ENCODE measurements at places on chromosomes 7 and 10.

DNA sequence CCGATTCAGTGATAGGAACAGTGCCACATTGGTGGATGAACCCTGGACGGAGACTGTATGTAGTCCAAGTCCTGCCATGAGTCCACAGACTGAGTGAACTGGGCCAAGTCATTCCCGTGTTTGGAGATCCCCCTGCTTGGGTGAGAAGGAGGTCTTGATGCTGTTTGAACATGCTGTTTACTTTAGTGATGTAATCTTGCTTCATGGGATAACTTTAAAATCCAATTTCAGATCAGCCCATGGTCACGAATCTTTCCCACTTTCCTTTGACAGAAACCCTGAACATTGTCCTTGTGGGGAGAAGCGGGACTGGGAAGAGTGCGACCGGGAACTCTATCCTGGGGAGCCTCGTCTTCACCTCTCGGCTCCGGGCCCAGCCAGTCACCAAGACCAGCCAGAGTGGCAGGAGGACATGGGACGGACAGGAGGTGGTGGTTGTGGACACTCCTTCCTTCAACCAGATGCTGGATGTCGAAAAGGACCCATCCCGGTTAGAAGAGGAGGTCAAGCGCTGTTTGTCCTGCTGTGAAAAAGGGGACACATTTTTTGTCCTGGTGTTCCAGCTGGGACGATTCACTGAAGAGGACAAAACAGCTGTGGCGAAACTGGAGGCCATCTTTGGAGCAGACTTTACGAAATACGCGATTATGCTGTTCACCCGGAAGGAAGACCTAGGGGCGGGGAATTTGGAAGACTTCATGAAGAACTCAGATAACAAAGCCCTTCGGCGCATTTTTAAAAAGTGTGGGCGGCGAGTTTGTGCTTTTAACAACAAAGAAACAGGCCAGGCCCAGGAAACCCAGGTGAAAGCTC lies 26.6 kb downstream of the GIMAP8 start:
- DNase-seq = no peak

- no peak for DNase-seq
Observed at GRCh38 chr10:10814069-10814468, 203.6 kb upstream of the CELF2 start.

DNA sequence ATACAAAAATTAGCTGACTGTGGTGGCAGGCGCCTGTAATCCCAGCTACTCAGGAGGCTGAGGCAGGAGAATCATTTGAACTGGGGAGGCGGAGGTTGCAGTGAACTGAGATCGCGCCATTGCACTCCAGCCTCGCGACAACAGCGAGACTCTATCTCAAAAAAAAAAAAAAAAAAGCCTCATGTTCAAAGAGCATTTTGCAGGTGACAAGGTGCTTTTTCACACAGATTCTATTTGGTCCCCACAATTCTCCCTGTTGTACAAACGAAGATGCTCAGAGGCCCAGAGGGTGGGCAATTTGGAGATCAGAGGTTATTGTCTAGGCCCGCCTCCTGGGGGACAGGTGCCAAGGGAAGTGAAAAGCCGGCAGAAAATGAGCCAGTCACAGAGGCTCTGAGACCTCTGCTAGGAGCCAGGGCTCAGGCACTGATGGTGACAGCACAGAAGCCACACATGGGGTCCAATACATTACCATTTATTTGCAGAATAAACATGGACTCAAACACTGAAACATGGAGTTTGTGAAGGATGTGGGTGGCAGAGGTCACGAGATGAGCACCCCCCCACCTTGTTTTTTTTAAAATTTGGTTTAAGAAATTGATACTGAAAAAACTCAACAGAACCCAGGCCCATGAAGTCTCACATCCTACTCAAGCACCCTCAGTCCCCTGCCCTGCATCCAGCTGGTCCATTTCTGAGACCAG lies 882 bp upstream of the GAL3ST4 start:
- DNase-seq = no peak

DNA sequence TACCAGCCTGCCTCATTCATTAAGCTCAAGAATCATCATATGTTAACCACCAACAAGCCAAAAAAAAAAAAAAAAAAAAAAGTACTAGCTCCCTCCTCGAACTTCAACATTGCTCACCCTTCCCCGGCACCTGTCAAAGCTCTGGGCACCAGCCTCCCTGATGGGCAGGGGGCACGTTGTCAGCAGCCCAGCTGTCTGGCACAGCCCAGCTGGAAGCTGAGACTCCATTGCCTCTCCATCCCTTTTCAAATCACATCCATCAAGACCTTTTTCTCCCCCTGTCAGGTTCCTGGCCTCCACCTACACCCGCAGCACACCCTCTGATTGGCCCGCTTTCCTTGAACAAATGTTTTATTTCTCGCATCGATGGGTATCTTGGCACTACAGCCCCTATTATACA lies 913.3 kb upstream of the AUTS2 start:
- DNase-seq = no peak

- DNase-seq = no peak
Observed at GRCh38 chr10:11876805-11877590, 53.8 kb downstream of the PROSER2 start.

GRCh38 chr10:131933016-131933695 lies 32.3 kb downstream of the PPP2R2D start:
- no peak for DNase-seq

DNA sequence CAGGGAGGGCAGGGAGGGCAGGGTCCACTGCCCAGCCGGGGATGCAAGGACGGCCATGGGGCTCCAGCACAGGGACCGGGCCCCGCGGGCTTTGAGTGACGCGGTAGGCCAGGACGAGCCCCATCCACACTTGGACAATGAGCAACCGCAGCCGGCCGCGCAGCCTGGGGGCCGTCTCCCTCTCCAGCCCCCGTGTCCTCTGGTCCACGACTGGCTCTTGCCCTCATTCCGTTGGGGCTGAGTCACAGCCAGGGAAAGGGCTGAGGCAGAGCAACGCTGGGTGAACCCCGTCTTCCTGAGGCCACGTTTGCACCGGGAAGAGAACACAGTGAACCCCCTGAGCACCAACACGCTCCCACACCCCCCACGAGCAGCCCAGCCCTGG lies 23.7 kb downstream of the SHH start:
- no peak for DNase-seq

GRCh38 chr10:28984431-28984830 lies 304.4 kb upstream of the LYZL1 start:
- peak; percentile 21 for DNase-seq

- no peak for DNase-seq
Observed at GRCh38 chr7:157370742-157371141, 33.9 kb downstream of the DNAJB6 start.

- DNase-seq = no peak
Observed at GRCh38 chr10:34081948-34082347, 733.1 kb downstream of the PARD3 start.

- DNase-seq = no peak
Observed at GRCh38 chr10:80126876-80127275, 5.7 kb upstream of the PLAC9 start.

DNA sequence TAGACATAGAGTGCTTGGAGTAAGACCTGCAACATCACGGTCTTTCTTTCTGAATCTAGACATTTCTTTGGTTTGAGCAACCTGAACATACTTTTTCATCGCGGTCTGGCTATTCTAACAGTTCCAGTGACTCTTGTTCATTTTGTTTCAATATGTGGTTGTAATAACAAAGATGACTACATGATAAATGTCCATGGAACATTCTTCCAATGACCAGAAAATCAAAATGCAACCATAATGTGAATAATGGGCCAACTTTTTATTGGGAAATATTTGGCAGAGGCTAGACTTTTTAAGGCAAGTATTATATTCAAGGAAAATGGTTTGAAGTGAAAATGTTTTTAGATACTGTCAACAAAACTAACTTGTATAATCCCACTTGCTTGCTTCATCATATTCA lies 282.5 kb downstream of the INHBA start:
- DNase-seq = no peak

GRCh38 chr10:71812016-71812912 lies 38.8 kb downstream of the PSAP start:
- DNase-seq = no peak

DNA sequence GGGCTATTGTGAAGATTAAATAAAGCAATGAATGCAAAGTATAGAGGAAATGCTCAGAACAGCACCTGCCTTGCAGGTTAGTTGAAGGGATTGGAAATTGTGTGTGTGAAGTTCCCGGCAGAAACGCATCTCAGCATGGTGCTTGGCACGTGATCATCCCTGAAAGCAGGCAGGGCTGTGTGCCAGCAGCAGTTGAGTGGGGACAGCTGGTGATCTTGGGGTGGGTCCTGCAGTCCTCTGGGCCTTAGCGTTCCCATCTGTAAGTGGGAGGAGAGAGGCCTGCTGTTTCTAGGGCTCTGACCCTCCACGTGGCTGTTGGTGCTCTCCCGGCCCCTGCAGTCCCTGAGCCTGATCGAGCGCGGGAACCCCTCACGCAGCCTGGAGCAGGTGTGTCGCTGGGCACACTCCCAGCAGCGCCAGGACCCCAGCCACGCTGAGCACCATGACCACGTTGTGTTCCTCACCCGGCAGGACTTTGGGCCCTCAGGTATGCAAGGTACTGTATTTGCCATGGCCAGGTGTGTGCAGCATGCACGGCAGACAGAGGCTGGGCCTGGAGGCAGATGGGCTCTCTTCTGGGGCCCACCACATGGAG lies 55.3 kb downstream of the TBATA start:
- no peak for DNase-seq

GRCh38 chr10:131250454-131251145 lies 60.9 kb downstream of the TCERG1L start:
- DNase-seq = no peak

- DNase-seq = no peak
Observed at GRCh38 chr7:1275451-1276381, 43.0 kb downstream of the UNCX start.

- no peak for DNase-seq
Observed at GRCh38 chr10:7480742-7481367, 70.0 kb upstream of the SFMBT2 start.

GRCh38 chr10:107091126-107091525 lies 73.4 kb downstream of the SORCS1 start:
- DNase-seq = no peak

DNA sequence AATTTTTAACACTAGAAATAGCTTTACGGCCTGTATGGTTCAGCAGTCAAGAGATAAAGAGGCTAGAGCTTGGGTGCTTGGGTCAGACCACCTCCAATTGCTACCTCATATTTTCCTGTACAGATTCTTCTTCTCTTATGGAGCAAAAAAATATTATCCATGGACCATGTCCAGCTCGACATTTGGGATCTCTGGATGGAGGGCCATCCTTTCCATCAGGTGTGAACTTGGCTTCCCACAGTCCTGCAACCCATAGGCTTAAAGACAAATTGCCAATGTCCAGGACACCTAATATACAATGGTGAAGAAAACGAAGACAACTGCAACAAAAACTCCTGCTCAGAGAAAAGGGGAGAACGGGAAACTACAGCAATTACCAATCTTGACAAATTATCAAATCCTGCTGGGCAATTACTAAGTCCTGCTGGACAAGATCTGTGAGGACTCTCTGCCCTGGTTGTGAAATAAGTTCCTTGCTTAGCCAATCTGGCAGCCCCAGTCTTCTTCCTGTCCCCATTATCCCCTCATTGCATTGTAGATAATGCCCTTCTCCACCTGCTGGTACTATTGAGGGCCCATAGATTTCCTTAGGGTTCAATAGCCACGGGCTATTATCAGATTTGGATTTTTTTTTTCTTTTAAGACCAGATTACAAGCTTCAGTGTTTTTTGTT lies 42.0 kb upstream of the BRAF start:
- DNase-seq = no peak

DNA sequence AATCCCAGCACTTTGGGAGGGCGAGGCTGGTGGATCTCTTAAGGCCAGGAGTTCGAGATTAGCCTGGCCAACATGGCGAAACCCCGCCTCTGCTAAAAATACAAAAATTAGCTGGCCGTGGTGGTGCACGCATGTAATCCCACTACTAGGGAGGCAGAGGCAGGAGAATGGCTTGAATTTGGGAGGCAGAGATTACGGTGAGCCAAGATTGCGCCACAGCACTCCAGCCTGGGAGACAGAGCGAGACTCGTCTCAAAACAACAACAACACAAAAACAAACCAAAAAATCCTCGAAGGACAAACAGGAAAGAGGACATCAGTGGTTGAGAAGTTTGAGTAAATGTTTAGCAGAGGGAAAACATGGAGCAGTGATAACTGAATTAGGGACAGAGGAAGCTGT lies 52.3 kb upstream of the FAM3C start:
- no peak for DNase-seq

GRCh38 chr10:79627075-79627474 lies 16.3 kb downstream of the SFTPA1 start:
- no peak for DNase-seq

DNA sequence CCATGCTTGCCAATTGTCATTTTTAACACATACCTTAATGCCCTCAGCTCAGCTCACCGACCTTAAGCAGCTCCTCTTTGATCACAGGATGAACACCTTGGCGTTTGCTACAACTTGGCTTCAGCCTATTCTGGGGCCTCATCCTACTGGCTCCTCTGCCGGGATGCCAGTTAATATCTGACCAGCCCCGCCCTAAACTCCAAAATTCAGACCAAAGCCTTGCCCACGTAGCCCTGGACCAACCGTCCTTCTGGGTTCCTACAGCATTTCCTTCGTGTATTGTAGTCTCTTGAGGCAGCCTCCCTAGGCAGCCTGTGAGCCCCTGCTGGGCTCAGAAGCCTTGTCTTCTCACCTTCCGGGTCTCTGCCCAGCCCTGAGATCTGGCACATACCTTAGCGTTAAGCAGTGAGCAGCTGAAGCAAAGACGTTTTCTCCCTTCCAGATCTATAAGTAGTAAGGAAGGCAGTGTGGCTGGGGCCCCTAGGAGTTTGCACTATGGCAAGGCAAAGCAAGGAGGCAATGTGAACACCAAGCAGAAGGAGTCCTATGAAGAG lies 836 bp downstream of the ENO4 start:
- DNase-seq = no peak

- no peak for DNase-seq
Observed at GRCh38 chr7:129188892-129189660, 643 bp downstream of the SMO start.

DNA sequence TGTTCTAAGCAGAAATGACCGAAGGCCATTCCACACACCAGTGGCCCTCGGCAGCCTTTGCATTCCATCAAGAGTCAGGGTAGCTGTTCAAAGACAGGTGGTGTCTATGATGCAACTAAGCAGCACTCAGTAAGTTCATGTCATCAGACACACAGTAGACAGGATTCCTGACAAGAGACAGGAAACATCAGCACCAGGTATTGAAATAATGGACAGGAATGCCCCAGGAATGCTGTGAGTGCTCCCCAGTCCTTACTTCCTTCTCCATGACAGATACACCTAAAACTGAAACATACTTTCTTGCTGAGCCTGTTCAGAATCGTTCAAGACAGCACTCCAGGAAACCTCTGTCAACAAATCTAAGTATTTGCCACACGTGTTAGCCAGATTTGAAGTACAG lies 204.4 kb downstream of the TPST1 start:
- DNase-seq = no peak

- no peak for DNase-seq
Observed at GRCh38 chr10:46518028-46518725, 38.3 kb downstream of the GPRIN2 start.

GRCh38 chr7:131683536-131684125 lies 127.2 kb upstream of the PODXL start:
- DNase-seq = no peak

- DNase-seq = no peak
Observed at GRCh38 chr7:115805458-115805857, 225.1 kb downstream of the TFEC start.
